Right renal cortex interstitium (tissue), 3 donors: ENCODE measurements at places on chromosomes 7 and 10. TPM values are rescaled to one million over a fixed set of nuclear protein-coding genes. Genes with fewer than 3 reads are reported as not detected.

Gene AKR1C2
- polyA plus RNA-seq = 10.2 TPM

Gene CYP3A4
- 0.06 TPM for polyA plus RNA-seq

Gene NFKB2
- 15.7 TPM for polyA plus RNA-seq

Gene TACR2
- 0.10 TPM for polyA plus RNA-seq

Gene GNAI1
- 127 TPM for polyA plus RNA-seq

Gene IQUB
- polyA plus RNA-seq = 5.2 TPM

Gene TCF7L2
- 44.9 TPM for polyA plus RNA-seq

Gene RPEL1
- polyA plus RNA-seq = 0.11 TPM

Gene PTPRZ1
- 1.8 TPM for polyA plus RNA-seq

Gene TET1
- polyA plus RNA-seq = 9.3 TPM

Gene CYP2C19
- polyA plus RNA-seq = not detected

Gene GAD2
- 1.2 TPM for polyA plus RNA-seq

Gene SLC39A12
- polyA plus RNA-seq = not detected

Gene STAM
- 34.7 TPM for polyA plus RNA-seq

Gene TSPAN33
- polyA plus RNA-seq = 68.2 TPM

Gene JAKMIP3
- 0.18 TPM for polyA plus RNA-seq

Gene CCDC3
- 10.0 TPM for polyA plus RNA-seq

Gene SLC13A1
- polyA plus RNA-seq = 27.9 TPM
